ENCODE measurements at places on chromosomes 12 and 14.

- DNase-seq, result no peak
Measured at GRCh38 chr12:25236626-25237025, 14.1 kb downstream of the KRAS start.

GRCh38 chr14:84208451-84208850, 1321.5 kb upstream of the FLRT2 start:
- DNase-seq, result no peak

DNA sequence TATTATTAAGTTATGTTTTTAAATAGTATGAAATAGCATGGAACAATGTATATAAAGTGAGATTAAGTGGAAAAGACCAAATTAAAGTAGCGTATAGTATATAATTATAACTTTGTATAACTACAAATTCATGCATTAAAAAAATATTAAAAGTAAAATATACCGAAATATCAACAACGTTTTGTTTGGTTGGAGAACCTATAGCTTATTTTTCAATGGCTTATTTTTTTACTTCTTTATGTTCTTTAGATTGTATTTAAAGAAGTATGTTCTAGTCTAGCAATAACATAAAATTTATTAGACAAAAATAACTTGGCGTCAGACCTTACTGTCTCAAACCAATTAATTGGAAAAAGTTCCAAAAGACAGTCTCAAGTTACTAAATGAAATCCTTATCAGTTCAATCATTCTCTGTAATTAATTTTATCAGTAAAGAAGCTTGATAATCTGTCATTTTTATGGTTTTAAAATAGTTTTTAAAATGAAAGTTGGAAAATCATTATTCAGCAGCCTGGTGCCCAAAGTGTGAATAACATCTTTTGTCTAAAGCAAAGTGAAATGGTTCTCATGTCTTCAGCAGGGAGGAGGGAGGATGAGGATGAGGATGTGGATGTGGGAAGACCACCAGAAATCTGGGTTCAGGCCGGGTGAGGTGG, 46.7 kb downstream of the IRAK3 start:
- no peak for DNase-seq

DNA sequence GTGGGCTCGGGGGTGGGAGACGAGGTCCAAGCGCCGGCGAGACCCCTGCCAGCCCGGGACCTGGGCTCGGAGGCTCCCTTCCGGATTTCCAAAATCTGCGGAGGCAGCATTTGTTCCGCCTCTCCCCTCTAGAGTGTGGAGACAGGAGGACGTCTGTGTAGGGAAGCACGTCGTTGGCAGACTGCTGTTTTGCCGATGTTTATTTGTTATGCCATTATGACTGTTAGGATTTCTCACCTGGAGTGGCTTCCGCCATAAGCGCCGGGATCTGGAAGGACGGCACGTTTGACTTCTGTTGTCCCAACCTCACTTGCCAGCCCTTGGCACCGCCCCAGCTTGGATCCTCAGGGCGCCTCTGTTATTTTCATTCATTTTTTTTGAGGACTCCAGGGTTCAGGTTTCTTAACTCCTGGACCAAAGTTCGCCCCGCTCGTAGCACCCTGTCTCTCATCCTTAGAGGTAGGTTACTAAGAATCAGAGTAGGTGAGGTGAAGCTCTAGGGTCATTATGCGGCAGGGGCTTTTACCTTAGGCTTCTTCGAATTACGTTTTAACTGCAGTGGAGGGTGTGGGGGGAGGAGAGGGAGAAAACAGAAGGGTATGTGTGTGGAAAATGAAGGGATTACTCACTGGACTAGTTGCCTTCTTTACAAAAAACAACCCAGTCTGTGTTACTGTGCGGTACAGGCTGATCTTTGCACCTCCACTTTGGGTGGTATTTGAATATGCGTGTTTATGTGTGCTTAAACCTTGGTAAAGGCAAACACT, 547 bp upstream of the PYGL start:
- DNase-seq, result no peak

DNA sequence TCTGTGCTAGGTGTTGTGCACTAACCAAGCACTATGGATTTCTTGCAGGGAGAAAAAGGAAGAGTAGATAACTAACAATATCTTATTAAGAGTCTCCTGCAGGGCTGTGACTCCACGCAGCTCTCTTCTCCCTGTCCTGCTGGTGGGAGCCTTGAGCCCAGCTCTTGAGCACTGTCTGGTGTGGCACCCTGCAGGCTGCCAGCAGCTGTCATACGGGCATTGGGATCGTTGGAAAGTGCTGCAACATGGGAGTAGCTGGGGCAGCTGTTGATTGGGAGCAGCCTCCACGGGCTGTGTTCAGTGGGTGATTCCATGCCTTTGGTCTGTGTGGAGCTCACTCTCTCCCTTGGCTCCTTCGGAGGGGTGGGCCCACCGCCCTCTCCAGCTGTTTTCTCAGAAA, 125.3 kb downstream of the FBXL14 start:
- no peak for DNase-seq

GRCh38 chr12:27343255-27344000, 10.8 kb downstream of the BMAL2 start:
- no peak for DNase-seq

DNA sequence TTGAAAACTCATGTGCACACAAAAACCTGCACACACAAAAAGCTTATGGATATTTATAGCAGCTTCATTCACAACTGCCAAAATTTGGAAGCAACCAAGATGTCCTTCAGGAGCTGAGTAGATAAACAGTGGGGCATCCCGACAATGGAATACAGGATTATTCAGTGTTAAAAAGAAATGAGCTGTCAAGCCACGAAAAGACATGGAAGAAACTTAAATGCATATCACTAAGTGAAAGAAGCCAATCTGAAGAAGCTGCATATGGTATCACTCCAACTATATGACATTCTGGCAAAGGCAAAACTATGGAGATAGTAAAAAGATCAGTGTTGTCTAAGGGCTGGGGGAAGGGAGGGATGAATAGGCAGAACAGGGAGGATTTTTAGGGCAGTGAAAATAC, 5.2 kb upstream of the TPCN1 start:
- DNase-seq, result no peak

DNA sequence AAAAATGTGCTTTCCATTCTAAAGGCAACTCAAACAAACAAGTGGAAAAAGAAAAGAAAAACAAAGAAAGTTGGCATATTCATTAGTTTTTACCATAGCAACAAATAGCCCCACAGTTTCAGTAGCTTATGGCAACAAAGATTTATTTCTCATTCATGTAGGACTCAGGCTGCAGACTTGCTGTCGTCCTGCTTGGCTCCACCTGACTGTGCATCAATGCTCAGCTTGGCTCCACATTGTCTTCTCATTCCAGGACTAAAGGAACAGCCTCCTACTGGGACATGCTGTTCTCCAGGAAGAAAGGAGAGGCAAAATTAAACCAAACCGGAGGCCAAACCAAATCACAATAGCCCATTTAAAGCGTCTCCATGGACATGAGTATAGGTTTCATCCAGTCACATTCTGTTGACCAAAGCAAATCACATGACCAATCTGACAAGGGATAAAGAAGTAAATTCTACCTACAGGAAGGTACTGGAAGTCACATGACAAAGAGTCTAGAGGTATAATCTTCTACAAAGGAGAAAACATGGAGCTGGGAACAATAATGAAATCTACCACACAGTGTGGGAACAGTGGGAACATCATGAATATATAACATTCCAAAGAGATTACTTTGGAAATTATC, 222.5 kb downstream of the PIK3C2G start:
- DNase-seq, result no peak

DNA sequence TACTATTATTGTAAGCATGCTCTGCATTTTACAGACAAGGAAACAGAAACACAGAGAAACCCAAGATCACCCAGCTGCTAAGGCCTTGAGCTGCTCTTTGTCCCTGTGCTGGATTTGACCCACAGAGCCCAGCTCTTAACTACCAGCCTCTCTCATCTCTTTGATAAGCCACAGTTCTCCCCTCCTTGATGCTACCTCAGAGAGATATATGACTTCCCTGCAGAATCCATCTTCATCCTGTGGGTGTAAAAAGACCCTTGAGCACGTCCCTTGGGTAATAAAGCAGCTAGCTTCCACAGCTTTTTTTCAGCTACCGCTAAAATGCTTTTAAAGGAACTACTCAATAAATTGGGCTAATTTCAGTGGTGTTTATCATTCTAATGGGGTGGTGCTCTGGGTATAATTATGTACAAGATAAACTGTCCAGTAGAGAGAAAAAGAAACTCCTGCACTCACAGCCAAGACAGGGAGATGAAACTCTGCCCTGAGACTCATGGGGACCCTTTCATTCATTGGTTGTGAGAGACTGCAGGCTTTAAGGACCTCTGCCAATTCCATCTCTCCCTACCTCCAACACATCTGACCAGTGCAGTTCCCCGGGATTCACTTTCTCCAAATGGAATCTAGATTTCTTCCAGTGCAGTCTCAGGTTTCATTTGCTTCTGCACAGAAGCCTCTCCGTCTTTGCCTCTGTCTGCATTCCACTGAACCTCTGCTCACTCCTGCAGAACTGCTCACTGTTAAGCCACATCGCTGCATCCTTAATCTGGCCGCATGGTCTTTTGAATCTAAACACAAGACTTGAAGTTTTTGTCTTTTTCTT, 24.7 kb upstream of the NTF3 start:
- DNase-seq, result no peak

GRCh38 chr12:88258396-88258795, 116.3 kb downstream of the TMTC3 start:
- no peak for DNase-seq

GRCh38 chr12:109247831-109248654, 61.0 kb downstream of the FOXN4 start:
- DNase-seq, result no peak

- DNase-seq, result no peak
Measured at GRCh38 chr12:40240779-40241178, 16.0 kb downstream of the LRRK2 start.

- peak; percentile 34 for DNase-seq
Measured at GRCh38 chr14:76867516-76868453, 41.6 kb downstream of the LRRC74A start.

- no peak for DNase-seq
Measured at GRCh38 chr14:51917193-51917592, 56.8 kb downstream of the GNG2 start.

DNA sequence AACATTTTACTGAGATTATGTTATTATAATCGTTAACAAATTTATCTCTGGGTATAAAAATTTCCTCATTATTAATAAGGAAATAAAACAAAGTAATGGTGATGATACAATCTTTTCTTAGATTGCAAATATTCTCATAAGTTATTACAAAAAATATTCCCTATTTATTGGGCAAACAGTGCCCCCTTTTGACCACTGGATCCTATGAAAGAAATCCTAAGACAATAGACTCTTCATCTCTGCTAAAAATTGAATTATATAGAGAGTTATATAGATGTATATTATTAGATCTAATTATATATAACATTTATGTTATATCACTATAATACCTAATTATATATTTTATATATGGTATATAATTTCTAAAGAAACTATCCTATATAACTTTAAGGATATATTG, 94.2 kb upstream of the FGD4 start:
- no peak for DNase-seq

DNA sequence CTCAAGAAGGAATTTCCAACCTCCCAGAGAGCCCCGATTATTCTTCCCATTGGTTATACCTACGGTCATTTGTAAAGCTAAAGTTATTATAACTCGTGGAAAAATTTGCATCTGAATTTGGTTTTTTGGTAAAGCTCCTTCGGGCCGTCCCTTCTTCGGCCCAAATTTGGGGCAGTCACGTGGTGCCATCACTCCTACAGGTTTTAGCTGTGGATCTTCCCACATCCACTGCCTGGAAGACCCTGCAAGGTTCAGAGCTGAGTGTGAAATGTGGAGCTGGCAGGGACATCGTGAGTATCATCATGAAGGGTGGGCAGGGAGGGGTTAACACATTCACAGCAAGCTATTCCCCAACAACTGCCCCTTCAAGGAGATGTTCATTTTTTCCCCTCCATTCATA, 105.7 kb downstream of the NT5DC3 start:
- no peak for DNase-seq
